ENCODE measurements at places on chromosomes 12 and 14. TPM values are rescaled to one million over a fixed set of nuclear protein-coding genes. Genes with fewer than 3 reads are reported as not detected.
A peak's percentile ranks its signal among the peaks of the same experiment; 100 is the strongest.

- no peak for DNase-seq
Measured at GRCh38 chr12:88300931-88301330, 158.8 kb downstream of the TMTC3 start.

DNA sequence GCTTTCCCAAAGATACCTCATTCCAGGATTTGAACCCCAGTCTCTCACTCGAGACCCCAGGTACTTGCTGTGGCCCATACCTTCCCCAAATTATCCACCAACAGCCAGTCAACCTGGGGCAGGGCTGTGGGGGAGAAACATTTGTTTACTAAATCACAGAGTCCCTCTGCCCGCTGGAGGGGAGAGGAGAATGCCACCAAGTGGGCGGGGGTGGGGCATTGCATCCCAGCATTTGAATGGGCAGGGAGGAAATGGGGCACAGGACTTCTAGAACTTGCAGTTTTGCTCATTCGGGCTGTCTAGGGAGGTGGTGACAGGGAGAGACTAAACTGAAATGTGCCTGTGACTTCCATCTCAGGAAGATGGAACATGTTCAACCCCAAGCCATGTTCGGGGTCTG, 10.9 kb upstream of the SERPINA9 start:
- DNase-seq = no peak

- DNase-seq = no peak
Measured at GRCh38 chr12:106170285-106170684, 31.5 kb upstream of the NUAK1 start.

DNA sequence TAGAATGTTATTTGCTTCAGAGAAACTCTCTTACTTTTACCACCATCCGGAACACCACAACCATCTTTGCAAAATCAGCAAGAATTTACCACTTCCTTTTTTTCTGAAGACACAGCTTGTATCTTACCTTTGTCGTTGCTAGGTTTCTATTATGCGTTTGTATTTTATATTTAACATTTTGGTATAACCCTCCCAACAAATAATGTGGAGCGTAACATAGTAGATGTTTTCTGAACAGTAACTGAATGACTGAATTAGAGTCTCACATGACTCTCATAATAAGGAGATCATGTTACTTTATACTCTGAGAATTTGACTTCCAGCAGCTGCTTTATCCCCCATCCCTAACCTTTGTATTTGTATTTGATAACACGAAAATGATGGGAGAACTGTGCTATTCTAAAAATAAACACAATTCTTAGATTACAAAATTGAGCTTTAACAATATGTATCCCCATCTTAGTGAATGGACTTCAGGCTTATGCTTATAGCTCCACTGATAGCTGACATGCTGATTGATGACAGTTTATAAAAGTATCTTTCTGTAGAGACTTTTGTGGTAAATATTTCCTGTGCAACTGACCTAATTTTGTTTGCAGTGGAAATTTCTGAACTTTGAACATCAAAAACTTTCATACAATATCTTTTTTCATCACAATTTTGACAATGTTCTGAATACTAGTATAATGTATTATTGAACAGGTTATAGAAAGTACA, 7.9 kb upstream of the KLRB1 start:
- peak; percentile 67 for DNase-seq

GRCh38 chr12:28974166-28974565, 174.9 kb upstream of the FAR2 start:
- no peak for DNase-seq

DNA sequence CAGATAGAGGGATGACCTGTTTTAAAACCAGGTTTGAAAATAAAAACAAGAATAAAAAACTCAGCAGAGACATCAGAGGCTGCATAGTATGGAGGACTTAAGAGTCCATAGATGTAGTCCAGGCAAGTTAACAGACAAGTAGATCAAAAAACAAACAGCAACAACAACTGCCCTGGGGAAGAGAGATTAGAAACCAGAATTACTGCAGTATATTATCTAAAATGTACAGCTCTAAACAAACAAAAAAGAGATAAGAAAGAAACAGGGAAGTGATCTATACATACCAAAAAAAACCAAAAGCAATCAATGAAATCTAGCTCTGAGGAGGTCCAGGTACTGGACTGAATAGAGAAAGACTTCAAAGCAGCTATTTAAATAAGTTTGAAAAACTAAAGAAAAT, 48.8 kb downstream of the ACSM4 start:
- no peak for DNase-seq

DNA sequence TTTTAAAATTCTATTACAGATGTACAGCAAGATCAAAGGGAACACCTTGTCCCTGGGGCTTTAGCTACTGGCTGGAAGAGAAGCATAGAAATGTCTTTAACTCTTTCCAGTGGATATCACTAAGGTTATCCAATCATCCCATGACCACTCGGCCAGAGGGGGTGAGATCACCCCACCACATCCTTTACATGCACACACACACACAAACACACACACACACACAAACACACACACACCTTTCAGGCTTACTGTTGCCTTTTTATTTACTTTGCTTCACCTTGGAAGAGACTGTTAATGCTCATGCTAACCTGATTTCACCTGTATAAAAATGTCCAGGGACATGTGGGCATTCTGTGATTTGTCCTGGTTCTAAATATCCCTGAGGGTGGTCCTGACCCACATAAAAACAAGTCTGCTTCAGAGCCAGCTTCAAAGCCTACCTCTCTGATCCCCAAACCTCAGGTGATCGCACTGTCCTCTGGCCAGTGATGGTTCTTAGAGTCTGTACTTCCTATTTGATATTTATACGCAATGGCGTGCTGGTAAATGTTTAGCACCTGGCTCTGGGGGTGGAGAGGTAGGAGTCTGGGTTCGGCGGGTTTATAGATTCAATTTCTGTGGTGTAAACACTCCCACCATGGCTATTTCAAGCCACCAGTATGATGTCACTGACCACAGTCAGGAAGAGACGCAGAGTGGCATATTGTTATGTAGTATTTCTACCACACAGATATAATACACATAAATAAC, 166.1 kb upstream of the EEA1 start:
- DNase-seq = peak; percentile 4

GRCh38 chr12:75548879-75549278, 37.5 kb upstream of the KRR1 start:
- no peak for DNase-seq

DNA sequence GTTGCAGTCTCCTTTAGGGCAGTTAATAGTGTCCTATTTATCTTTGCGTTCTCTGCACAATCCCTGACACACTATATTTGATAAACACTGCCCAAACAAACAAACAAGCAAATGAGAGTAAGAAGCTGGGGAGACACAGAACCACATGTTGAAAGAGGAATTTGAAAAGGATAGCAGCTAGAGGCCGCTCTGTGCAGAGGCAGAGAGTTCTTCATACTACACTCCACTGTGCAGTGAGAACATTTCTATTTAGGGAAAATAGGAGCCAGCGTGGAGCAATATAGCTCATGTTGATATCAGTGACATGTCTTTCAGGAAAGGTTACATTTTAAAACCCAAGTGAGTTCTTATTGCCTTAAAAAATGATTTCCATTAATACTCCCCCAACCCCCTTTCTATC, 140.3 kb upstream of the SEL1L start:
- no peak for DNase-seq

GRCh38 chr14:92309968-92310530, 12.9 kb upstream of the SLC24A4 start:
- no peak for DNase-seq

- DNase-seq = peak; percentile 10
Measured at GRCh38 chr14:32075672-32076277, 1.3 kb upstream of the ARHGAP5 start.

- DNase-seq = no peak
Measured at GRCh38 chr12:14710632-14711320, 14.4 kb upstream of the GUCY2C start.

DNA sequence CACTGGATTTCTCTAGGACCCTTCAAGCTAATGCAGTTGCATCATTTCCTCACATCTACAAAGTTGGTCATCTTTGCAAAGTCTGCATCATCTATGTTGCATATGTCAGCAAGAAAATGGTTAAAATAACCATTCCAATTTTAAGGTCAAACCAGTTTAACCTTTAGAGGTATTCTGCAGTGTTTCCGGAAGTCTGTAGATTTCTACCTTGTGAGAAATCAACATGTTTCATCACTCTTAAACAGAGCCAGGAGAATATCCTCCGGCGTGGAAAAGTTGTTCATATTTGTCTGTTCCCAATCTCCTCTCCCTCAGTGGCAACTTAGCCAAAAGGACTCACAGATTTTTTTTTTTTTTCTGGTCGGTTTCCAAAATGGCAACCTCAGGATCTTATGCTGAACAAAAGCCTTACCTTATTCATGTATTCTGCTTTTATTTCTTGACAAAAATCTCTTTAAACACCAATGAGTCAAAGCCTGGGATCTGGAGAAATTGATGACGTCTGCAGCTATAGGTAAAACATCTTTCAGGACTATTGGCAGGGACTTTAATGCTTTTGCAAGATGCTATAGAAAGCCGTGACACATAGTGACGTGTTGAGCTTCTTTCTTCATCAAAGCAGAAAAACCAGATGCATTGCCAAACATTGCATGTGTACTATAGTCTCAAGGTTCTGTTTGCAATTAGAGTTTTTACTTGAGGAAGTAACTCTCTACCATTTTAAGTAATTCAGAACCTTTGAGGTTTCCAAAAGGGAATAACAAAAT, 16.0 kb upstream of the CDK17 start:
- DNase-seq = no peak

DNA sequence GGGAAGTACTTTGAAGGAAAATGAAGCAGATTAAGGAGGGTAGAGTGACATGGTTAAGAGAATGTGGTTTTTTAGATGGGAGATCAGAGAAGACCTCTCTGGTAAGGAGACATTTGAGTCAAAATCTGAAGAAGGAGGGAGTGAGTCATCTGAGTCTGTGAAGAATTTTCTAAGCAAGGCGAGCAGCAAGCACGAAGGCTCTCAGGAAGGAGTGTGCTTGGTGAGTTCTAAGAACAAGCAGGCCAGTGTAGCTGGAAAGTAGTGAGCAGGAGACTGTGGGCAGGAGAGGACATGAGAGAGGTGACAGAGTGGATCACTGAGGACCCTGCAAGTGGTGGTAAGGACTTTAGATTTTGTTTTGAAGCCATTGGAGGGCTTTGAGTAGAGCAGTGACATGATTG, 76.3 kb upstream of the FUT8 start:
- DNase-seq = no peak

DNA sequence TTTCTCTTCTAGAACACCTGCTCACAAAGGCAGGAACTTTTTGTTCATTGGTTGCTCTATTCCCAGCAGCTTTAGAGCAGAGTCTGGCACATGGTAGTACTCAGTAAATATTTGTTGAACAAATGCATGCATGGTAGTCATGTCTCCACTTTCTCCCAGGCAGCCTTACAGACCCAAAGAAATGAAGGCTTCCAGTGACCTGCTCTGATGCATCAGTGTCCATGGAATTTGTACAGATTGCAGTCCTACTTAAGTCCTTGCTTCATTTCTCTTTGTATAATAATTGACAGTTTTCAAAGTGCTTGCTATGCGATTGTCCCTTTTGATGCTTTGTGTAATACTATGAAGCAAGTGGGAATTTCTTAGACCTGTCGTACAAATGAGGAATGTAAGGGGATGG, 119.6 kb downstream of the DERA start:
- DNase-seq = no peak

The CDCA3 gene
- 151 TPM for total RNA-seq

The HOXC11 gene
- total RNA-seq = 3.8 TPM

The ERGIC2 gene
- total RNA-seq = 55.9 TPM

All from OCI-LY7 (cell line).